ENCODE measurements at places on chromosomes 1 and 21.
A peak's percentile ranks its signal among the peaks of the same experiment; 100 is the strongest.

GRCh38 chr1:61300899-61301298 is 218.5 kb downstream of the NFIA start:
- DNase-seq = no peak

DNA sequence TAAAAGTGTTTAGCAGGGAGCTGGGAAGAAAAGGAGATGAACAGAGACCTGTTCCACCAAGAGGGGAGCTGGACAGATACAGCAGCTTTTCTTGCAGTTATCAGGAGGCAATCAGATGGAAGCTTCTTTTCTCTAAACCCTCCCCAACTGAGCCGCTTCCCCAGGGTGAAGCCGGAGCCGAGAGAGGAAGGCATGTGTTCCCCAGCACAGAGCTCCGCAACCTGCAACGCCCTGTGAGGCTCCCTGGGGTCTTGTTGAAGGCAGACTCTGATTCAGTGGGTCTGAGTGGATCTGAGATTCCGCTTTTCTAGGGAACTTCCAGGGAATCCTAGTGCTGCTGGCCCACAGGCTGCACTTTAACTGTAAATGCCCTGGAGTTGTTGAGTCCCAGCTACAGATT is 139.1 kb upstream of the COA6 start:
- no peak for DNase-seq

- DNase-seq = no peak
These were observed 81.3 kb downstream of the CDC14A start for GRCh38 chr1:100433563-100433962.

GRCh38 chr1:85798419-85798818 is 90.2 kb upstream of the ZNHIT6 start:
- DNase-seq = no peak

- DNase-seq = no peak
These were observed 515.1 kb downstream of the OMA1 start for GRCh38 chr1:58031416-58031815.

DNA sequence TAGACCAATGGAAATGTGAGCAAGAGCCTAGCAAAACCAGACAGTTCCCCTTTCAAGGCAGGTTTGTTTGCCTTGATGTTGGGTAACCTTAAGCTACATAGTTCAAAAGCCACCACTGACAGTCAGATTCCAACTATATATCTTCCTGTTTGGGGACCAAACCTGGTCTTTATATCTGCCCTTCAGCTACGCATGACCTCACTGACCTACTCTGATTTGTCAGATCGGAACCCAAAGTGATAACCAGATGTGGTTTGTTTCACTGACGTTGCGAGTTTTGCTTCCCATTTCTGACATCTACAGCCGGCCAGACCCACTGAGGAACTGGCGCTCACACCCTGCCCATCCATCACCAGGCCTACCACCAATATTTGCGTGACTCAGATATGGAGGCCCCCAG is 361.1 kb upstream of the CHRM3 start:
- DNase-seq = no peak

GRCh38 chr1:67405473-67406245 is 24.5 kb downstream of the SERBP1 start:
- DNase-seq = no peak

DNA sequence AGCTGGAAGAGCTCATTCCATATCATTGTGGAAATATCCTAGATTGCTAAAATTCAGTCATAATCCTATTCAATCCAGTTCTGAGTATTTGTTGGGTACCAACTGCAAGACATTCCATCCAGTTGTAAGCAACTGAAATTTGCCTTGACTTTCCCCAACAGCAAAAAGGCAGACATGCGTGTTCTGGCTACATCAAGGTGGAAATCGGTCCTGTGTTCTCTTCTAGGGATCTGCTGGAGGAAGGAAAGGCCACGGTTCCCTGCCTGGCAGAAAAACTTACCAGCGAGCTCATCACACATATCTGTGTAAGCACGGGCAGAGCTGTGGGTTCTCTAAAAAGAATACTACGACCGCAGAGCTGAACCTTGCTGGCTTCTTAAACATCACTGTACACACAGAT is 17.5 kb downstream of the MX1 start:
- DNase-seq = no peak

DNA sequence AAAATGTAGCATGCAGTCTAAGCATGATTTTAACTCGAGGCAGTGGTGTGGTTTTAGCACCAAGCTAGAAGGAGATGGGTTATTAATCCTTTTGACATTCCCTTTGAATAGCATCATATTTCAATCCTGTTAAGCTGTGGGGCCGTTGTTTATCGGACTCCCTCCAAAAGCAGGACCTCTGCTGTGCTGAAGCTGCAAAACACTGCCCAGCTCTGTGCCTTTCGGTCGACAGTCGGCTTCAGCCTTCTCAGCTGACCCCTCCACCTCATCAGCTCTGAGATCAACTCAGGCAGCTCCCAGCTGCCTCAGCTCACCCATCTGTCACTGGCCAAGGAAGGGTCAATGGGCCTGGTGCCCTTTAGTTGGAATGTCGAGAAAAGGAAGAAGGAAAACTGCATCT is 95.5 kb downstream of the KAZN start:
- DNase-seq = peak; percentile 8

- no peak for DNase-seq
These were observed 57.4 kb upstream of the PAXBP1 start for GRCh38 chr21:32828908-32829307.

DNA sequence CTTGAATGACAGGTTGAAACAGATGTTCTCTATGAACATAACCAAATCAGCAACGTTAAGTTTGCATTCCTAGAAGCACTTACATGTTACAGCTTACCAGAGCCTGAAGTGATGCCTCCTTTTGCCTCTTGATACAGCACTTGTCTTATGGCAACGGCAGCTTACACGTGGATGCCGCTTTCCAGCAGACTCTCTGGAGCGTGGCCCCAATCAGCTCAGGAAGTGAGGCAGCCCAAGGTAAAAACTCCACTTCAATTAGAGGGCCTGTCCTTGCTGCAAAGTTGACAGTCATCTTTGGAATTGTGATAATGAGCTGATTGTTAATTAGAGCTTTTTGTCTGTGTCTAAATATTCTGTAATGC is 345.1 kb downstream of the RYR2 start:
- DNase-seq = no peak

- no peak for DNase-seq
These were observed 222.7 kb upstream of the GJB5 start for GRCh38 chr1:34532113-34532512.

- DNase-seq = peak; percentile 29
These were observed 30.6 kb upstream of the DDAH1 start for GRCh38 chr1:85495556-85495955.

DNA sequence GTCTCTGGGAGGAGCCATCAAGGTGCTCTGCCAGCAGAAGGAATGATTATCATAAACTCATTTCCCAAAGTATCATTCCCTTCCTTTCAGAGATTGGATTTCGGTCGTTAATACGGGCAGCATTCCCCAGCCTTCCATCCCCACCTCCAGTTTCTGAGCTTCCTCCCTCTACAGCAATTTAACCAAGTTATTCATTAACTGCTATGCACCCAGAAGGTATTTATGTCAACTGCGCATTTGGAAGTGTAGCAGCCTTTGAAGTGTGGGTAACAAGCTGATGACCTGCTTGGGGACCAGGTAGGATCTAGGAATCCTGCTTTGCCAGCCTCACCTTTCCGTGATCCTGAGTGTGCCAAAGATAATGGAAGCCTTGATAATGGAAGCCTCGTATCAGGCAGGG is 172.4 kb upstream of the IGSF21 start:
- DNase-seq = no peak

DNA sequence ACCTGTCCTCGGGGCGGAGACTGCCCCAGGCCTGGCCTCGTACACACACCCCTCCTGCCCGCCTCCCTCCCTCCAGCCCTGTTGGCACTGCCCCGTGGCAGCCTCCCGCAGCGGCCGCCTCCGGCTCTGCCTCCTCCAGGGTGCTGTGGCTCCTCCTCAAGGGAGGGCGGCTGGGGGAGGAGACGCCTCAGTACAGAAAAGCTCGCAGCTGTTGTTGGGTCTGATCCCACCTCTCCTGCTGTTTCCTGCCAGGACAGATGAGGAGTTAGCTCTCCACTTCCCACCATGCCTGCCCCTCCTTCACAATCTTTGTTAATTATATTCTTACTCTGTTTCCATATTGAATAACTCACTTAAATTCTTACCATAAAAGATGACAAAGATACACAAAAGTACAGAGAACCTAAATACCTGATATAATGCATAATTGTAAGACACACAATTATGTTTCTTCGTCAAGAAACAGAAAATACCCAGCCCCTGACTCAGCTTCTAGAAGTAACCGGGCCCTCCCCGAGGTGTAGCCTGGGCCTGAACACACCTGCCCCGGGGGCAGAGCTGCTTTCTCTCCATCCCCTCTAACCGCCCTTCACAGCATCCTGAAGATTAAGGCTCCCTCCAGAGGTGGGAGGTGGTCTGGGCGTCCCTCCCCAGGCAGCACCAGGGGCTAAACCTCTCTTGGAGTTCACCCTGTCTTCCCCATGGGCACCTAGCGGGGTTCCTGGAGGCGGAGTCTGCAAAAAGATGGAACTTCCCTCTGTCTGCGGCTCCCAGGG is 30.6 kb upstream of the COL6A1 start:
- peak; percentile 75 for DNase-seq

GRCh38 chr1:107990606-107991005 is 25.6 kb upstream of the VAV3 start:
- no peak for DNase-seq

GRCh38 chr21:15138490-15138889 is 73.7 kb upstream of the NRIP1 start:
- DNase-seq = peak; percentile 57

- no peak for DNase-seq
These were observed 72.1 kb downstream of the TNFSF18 start for GRCh38 chr1:172978595-172978994.

- no peak for DNase-seq
These were observed 34.2 kb downstream of the MORN1 start for GRCh38 chr1:2356911-2357845.

DNA sequence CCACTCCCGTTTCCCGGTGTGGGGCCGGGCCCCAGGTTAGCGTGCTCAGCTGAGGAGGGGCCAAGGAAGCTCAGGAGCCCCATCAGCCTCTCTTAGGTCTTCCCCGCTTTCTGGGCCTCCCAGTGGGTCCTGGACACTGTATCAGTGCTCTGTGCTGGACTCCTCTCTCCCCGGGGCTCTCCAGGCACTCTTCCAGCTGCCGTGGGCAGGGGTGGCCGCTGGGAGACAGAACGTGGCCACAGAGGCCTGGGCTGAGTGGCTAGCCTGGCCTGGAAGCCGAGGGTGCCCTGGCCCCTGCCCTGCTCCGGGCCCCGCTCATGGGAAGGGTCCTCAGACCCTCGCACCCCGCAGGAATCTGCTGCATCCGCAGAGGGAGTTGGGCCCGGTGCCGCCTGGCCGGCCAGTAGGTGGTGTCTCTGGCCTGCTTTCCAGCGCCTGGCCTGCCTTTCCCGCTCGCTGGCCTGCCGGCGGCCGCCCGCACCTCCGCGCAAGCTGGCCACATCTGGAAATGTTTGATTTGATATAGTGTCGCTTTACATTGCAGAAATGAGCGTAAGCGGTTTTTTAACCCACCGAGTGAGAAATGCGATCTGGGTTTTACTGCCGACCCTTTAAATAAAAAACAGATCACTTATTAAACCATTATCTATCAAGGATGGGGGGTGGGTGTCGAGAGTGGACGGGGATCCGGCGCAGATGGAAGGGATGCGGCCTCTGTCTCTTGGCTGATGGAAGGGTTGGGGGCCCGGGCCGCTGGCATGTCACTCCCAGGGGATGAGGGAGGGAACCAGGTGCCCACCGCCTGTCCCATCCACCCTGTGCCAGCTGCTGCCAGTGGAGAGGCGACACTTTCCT is 74.4 kb upstream of the TTC34 start:
- peak; percentile 80 for DNase-seq

DNA sequence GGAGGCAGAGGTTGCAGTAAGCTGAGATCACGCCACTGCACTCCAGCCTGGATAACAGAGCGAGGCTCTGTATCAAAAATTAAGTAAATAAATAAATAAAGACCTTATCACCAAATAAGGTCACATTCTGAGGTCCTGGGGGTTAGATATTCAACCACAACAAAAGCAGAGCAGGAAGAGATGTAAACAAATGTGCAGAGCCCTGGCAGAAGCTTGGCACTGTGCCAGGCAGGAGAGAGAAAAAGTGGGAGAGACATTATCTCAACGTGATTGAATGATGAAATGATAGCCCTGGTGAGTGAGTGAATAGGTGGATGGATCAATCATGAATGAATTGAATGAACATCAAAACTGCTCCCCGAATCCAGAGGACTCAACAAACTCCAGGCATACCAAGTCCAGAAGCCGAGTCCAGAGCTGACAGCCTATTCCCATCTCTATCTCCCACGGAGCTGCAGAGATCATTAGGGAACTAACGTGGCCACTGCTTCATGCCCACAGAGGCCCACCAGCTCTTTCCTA is 150.7 kb downstream of the TOMM20 start:
- DNase-seq = no peak

- DNase-seq = no peak
These were observed 17.7 kb upstream of the PLXNA2 start for GRCh38 chr1:208261874-208262273.

Measured in eye (tissue), 1 donor.